ENCODE measurements at places on chromosomes 5 and 9.

GRCh38 chr9:4048441-4048840 lies 251.4 kb downstream of the GLIS3 start:
- DNase-seq: peak; percentile 59

DNA sequence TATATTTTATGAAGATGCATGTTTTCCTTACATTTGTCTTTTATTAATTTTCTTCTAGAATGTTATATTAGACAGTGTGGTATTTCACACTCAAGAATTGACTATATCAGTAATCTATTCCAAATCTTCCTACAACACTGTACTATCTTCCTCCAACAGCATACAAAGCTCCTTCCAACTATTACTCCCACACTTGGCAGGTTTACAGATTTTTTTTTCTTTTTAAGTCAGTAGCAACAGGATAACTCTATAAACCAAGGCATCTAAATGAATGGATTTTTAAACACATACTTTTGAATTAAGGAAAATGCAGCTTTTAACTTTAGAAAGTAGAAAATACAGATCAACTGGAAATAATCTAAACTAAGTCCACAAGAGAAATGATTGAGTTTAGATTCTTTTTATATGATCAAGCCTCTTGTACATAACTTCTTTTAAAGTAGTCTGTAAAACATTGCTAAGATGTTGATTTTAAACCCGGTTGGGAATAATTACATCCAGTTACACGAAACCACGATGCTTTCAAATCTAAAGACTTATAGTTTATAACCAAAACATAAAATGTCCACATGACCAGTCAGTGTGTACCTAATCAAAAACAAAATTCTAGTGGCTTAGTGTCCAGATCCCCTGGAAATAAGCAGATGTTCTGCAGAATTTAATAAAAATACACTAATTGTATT lies 281.6 kb downstream of the ADAMTS6 start:
- peak; percentile 70 for DNase-seq

- no peak for DNase-seq
Measured at GRCh38 chr9:126131066-126132010, 195.3 kb upstream of the MVB12B start.

- DNase-seq: no peak
Measured at GRCh38 chr9:104539275-104539674, 2.6 kb upstream of the OR13C3 start.

GRCh38 chr5:179416114-179416822 lies 71.0 kb upstream of the ADAMTS2 start:
- no peak for DNase-seq

DNA sequence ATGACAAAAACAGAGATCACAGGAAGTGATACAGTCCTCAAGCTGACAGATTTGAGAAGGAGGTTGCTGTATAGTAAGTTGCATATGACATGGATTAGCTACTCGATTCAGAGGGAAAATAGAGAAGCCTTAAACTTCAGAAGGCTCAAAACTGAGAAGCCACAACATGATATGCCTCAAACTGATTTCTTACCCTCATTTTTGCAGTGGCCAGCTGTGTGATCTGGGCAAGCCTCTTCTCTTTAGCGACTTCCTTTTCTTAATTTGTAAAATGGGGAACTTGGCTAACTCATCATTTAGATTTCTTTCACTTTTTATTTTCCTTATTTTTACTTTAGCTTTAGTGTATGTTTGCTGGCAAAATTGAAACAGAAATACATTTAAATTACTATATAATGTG lies 421.1 kb downstream of the KIF4B start:
- DNase-seq: no peak

- no peak for DNase-seq
Measured at GRCh38 chr9:108333530-108333983, 522.2 kb downstream of the ACTL7B start.

- peak; percentile 77 for DNase-seq
Measured at GRCh38 chr9:126704157-126704891, 90.6 kb downstream of the LMX1B start.

DNA sequence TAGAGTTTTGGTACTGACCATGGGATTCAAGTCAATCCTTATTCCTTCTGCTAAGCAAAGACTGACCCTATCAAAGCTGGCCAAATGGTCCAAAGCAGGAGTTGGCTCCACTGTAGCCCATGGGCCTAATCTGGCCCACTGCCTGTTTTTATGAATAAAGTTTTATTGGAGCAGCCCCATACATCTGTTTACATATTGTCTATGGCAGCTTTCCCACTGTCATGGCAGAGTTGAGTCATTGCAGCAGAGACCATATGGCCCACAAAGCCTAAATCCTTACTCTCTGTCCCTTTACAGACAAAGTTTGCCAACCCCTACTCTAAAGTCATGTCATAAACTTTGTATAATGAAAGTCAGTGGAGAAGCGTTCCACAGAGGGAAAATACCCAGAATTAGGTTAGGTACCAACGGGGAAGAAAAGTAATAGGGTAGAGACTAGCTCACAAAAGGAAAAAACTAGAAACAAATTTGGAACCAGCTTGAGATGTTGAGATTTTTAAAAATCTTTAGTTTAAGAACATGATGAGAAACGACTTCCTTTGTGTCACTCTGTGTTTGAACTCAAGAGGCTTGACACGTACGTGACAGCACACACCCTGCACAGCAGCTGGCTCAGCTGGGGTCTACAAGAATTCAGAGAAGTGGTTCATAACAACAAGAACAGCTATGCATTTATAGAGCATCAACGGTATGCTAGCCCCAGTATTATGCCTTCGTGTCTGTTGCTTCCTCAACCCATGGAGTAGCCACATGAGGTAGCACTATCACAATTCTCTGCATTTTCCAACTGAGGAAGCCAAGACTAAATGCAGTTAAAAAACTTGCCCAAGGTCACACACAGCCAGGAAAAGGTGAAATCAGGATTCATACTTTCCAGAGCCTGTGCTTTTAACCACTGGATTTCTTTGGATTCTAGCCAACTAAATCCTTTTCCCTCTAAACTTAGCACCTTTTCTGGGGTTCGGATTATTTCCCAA lies 198.9 kb upstream of the WWC1 start:
- no peak for DNase-seq

- no peak for DNase-seq
Measured at GRCh38 chr5:159861086-159861485, 55.2 kb upstream of the ADRA1B start.

DNA sequence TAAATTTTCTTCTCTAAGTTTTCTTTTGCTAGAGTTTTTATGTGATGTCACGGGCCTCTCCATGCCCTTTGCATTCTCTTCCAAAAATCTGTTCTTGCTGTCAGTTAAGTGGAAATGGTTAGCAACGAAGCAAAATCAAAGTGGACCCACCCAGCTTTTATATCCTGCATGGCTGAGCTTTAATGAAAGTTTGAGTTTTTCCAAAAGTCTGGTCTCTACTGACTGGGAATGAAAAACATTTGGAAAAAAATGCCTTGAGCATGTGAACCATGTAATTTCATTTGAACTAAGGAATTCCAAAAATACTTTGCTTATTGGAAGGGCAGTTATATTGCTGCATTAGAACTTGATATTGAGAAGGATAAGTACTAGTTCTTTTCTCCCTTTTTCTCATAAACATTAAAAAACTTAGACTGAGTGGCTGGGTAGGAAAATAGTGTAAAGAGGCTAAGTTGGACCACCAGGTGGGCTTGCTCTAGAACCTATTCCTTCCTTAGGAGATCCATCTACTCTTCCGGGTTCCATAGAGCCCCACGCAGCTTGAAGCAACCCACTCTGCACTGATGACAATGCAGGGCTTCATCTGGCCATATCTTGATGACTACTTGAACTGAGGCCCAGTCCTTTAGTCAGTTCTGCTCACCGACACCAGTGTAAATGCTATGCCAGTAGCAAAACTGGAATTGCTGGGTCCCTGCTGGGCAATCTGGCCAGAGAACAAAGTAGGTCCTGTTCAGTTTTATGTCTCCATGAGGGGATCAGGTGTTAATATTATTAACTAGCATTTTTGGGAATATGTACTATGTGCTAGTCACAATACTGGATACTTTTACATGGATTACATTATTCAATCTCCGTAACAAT lies 17.4 kb upstream of the RIC1 start:
- DNase-seq: no peak

DNA sequence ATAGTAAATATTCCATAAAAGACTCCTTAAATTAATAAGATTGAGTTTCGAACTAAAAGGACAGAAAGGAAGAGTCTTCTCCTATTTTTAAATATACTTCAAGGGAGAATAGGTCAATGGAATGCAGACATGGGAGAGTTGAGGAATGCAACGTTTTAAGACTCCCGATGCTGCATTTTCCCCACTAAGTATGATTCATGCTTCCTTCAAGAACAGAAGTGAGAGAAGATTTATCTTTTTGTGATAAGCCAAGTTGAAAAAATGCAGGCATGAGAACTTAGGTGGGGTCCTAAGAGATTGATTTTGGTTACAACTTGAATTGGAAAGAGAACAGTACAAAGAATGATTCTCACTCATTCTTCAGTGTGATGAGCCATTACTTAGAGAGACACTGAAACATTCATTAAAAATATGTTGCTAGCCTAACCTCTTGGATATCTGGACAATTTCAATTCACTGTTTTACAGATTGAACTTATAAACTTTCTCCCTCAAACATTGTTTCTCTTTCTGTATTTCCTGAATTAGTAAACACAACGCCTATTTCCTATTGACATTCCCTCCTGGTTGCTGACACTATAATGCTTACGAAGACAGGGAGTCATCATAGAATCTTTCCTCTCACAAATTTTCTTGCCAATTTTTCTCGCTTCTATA lies 1666.1 kb upstream of the WWC1 start:
- no peak for DNase-seq

DNA sequence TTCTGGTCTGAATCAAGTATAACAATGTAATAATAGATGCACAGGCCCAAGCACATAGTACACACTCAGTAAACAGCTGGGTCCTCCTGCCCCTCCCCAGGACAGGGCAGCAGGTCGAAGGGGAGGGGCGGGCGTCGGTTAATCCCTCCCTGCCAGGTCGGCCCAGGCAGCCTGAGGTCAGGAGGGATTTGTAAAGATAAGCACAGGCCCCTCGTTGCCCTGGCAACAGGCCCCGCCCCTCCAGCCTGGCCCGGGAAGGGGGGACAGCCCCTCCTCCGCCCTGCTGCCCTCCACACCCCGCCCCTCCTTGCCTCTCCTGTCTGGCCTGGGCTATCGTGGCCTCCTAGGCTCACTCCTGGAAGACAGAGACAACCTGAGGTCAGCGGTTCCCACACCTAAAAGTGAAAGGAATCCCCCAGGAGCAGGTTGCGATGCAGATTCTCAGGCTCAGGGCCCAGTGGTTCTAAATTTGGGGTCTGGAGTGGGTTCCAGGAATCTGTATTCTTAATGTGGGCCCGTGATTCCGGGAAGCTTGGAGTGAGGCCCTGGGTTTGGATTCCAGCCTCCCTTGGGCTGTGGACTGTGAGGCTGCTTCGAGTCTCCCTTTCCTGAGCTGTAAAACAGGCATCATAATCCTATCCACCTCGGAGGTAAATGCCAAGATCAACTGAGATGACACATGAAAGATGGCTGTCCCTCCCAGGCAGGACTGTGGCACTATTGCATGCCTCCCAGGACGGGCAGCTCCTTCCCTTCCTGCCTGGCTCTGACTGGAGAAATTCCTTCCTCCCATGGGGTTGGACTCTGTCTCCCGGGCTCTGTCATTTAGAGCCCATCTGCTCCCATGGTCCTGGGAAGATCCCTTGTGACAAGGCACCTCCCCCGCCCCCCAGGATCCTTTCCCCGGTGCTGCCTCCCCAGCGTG lies 4.4 kb downstream of the CRB2 start:
- no peak for DNase-seq

GRCh38 chr5:41191249-41191648 lies 22.1 kb downstream of the C6 start:
- DNase-seq: no peak

GRCh38 chr5:633501-633955 lies 21.4 kb downstream of the CEP72 start:
- peak; percentile 41 for DNase-seq

DNA sequence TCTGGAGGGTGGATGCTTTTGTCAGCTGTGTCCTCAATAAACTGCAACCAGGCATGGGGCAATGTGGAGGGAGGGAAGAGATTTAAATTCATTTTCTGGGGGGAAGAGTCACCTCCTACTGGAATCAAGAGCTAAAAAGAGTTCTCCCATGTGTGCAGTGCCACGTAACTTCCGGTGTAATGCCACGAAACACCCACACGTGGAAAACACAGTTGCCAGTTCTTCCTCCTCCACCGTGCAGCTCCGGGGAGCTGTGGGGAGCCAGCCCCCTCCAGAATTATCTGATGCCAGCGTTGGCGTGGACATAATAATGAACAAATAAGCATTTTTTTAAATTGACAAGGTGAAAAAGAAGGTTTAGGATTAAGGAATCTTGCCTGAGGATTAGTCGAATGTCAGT lies 32.1 kb upstream of the MED10 start:
- DNase-seq: no peak

DNA sequence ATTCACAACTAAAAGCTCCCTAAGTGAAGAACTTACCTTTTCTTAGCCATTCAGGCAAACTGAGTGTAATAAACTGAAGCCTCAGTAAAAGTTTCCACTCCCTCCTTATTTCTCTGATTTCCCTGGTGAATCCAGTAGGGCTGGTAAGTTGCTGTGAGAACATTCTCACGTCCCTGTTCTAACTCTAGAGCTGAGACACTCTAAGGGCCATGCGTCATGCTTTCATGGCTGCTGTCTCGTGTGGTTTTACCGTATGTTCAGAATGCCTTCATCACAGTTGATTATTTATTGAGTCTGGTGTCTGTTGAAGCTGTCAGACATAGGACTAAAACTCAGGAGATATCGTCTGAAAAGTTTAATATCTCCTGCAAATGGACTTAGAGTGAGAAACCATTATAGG lies 1.3 kb downstream of the OR2S2 start:
- no peak for DNase-seq

GRCh38 chr5:37940931-37941623 lies 101.2 kb upstream of the GDNF start:
- peak; percentile 77 for DNase-seq

- DNase-seq: peak; percentile 10
Measured at GRCh38 chr5:132561601-132562000, 4.8 kb downstream of the RAD50 start.

DNA sequence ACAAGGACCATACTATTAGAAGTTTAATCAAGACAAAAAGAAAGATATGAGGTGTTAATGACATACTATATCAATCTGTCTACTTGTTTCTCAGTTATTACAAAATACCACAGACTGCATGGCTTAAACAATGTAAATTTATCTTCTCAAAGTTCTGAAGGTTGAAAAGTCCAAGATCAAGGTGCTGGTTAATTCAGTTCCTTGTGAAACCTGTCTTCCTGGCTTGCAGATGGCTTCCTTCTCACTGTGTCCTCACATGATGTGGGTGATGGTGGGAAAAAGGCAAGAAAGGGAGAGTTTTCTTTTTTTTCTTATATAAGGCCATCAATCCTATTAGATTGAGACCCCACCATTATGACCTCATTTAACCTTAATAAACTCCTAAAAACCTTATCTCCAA lies 15.6 kb upstream of the SPINK14 start:
- DNase-seq: no peak

- no peak for DNase-seq
Measured at GRCh38 chr5:17455942-17456341, 42.1 kb upstream of the TAF11L2 start.

All from ELR (cell line).